ENCODE measurements at places on chromosomes 11 and 22.

DNA sequence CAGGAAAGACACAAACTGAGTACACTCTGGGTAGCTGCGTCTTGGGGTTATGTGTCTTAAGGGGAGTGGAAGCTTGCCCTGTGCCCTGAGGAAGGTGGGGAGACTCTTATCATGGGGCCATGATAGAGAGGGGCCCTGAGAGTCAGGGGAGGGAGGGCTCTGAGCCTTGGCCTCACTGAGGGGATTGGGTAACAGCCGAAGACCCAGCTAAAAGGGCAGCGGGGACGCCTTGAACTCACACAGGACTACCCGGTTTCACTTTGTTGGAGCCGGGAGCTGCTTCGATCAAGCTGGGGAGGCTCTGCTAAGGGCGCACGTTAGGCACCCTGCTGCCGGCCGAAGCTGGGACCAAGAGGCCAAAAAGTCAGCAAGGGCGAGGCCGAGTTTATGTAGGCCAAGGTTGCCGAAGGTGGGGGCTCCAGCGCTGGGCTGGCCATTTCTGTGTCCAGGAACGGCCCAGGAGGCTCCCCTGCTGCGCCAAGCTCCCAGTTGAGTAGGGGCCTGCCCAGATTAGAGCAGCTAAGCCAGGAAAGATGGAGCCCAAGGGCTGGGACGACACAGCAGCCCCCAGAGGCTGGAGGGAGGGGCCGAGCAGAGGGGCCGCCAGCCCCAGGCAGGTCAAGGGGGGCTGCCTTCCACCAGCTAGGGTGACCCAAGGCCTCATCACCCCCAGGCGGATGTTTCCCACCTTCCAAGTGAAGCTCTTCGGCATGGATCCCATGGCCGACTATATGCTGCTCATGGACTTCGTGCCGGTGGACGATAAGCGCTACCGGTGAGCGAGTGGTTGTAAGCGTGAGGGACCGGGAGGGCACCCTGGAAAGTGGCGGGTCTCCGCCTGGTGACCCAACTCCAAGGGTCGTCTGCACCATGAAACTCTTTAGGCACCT is 2.2 kb downstream of the TBX1 start:
- no peak for DNase-seq

- no peak for DNase-seq
These were observed 1.2 kb downstream of the MUC5B start for GRCh38 chr11:1224111-1224490.

DNA sequence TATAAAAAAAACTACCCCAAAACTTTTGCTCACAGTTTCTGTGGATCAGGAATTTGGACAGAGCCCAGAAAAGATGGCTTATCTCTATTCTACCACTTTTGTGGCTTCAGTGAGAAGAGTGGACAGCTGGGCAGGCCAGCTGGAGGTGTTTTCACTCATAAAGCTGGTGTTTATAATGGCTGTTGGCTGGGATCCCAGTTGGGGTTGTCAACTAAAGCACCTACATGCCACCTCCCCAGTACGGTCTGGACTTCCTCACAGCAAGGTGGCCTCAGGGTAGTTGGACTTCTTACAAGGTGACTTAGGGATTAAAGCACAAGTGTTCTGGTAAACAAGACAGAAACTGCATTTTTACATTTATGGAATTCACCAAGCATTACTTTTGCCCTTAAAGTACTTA is 171.0 kb downstream of the NELL1 start:
- no peak for DNase-seq

DNA sequence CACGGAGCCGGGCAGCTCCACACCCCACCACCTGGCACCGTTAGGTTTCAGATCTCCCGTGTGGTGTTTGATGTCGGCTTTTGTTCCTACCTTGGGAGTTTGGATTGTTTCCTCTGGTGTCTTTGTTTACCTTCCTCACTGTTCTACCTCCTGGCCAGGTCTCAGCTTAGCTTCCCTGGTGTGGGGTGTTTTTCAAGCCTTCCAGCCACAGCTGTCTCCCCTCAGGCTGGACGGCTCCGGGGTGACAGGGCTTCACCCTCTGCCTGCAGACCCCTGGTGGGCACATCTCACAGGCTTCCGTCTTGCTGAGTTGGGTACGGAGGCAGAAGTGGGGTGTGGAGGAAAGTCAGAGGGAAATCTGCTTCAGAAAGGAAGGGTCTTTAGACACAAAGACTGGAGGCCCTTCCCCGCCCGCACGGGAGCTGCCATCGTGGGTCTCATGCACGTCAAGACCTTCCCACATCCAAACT is 59.6 kb upstream of the EMID1 start:
- DNase-seq = no peak

DNA sequence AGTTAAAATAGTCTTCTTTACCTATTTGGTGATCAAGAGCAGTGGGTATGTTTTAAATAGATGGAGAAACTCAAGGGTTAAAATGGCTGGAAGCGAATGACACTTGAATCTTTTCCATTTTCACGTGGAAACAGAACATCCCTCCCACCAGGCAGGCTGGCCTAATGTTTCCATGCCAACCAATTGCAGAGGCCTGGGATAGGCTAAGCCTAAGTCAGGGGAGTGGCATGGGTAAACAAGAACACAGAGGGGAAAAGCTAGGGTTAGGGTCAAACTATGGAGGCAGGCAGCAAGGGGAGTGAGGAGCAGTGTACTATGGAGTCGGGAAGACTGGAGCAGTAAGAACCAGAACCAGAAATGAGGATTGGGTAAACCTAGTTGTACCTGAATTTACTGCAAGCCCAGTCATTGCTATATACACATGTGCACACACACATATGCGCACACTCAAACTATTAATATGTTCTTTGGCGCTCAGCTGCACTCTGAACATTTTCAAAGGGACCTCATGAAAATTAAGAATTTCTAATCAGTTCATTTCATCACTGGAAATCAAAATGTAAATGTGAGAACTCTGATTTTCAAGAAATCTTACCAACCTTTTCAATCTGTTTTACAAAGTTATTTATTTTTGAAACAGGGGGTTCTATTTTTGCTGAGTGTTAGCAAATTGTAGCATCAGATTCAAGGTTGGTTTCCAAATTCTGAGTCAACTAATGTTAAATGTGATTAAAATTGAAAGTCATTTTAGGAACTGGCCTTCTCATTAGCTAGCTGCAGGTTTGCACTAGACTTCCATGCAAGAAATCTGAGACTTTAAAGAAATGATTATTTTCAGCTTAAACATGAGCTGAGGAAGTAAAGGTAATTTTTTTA is 327.0 kb upstream of the CCDC90B start:
- no peak for DNase-seq
